LoVo (cell line): ENCODE measurements at places on chromosomes 7 and 10.

- no peak for DNase-seq
These were observed 35.7 kb downstream of the PPP1R9A start for GRCh38 chr7:94943134-94943533.

- DNase-seq, result no peak
These were observed 28.3 kb downstream of the PTPRN2 start for GRCh38 chr7:158559356-158559755.

DNA sequence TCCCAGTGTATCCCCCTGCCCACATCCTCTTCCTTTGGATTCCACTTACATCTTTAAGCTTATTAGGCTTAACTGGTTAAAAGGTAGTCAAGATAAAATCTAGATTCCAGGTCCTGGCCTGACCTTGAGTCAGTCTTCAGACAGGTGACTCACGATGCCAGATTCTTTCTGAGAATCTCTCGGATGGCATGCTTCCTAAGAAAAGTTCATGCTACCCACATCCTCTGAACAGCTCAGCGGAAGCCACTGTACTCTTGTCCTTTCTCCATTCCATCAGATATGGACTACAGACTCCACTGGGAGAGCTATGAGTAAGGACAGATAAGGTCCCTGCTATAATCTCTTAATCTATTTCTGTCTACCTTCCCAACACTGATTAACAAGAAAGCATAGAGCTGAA is 43.4 kb downstream of the DNMBP start:
- DNase-seq, result peak; percentile 41

DNA sequence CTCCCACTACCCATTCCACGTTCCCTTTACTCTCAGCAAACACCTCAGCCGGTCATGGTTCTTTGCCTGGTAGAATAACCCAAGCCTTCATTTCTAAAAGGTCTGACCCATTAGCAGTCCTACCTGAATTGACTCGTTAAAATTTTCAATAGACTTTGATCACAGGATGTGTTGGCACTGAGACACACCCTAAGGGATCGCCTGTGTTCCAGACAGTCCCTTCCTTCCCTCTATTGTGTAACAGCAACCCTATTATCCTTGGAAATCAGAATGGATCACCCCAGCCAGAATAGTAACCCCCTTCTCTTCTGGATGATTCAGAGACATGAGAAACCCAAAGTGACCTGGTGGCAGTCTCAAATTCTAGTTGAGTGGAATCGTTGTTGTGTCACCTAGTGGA is 20.4 kb upstream of the FAM171A1 start:
- DNase-seq, result no peak

DNA sequence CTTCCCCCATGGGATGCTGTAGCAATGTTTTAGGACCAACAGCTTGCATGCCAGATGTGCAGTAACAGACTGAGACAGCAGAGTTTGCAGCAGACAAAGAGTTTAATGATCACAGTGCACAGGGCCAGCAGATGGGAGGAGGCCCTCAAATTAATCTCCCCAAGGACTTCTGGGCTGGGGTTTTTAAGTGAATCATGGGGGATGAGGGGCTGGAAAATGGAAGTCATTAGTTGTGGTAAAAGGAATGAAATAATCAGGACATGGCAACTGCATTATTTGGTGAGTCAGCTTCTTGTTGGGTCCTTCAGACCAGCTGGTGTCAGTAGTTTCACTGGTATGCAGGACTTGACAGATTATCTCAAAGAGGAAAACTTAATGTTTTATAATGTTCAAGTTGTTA is 12.6 kb upstream of the NRBF2 start:
- DNase-seq, result no peak

DNA sequence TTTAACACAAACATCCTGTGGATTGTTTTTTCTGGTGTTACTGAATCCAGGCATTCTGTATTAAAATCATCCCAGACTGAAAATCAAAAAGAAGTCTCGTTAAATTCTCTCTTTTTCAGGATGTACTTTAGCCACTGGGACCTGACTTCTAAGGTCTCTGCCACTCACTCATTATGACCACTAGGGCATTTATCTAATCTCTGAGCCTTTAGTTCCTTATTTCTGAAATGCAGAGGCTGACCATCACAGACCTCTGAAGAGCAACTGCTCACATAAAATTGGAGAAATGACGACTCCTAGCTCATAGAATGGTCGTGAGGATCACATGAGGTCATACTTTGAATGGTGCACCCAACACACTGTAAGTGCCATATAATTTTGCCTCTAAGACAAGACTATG is 63.2 kb downstream of the KCNMA1 start:
- DNase-seq, result no peak

DNA sequence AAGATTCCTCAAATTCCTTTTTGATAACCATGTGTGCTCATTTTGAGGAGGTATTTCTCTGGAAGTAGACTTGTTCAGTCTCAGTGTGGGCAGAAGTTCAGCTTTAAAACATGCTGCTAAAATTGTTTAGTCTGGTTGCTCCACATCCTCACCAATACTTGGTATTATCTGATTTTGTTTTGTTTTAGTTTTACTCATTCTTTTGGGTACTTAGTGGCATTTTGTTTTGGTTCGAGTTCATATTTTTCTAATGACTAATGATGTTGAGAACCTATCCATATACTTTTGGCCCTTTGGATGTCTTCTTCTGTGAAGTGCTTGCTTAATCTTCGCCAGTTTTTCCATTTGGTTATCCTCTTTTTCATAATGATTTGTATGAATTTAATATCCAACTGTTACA is 694.2 kb upstream of the FZD8 start:
- no peak for DNase-seq

GRCh38 chr7:107877731-107878382 is 13.1 kb upstream of the DLD start:
- DNase-seq, result no peak

DNA sequence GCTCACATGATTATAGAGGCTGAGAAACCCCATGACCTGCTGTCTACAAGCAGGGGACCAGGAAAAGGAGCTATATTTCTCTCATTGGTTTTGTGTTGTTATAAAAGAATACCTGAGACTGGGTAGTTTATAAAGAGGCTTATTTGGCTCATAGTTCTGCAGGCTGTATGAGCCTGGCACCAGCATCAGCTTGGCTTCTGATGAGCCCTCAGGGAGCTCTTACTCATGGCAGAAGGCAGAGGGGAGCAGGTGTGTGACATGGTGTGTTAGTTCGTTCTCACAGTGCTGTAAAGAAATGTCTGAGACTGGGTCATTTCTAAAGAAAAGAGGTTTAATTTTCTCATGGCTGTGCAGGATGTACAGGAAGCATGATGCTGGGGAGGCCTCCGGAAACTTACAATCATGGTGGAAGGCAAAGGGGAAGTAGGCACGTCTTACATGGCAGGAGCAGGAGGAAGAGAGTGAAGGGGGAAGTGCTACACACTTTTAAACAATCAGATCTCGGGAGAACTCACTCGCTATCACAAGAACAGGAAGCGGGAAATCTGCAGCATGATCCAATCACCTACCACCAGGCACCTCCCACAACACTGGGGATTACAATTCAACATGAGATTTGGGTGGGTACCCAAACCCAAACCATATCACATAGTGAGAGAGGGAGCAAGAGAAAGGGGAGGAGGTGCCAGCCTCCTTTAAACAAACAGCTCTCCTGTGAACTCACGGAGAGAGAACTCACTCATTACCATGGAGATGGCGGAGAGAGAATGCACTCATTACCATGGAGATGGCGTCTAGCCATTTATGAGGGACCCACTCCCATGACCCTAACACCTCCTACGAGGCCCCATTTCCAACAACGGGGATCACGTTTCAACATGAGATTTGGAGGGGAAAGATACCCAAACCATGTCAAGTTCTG is 133.4 kb downstream of the JCAD start:
- no peak for DNase-seq

GRCh38 chr7:13057462-13058200 is 370.2 kb downstream of the ARL4A start:
- DNase-seq, result no peak

DNA sequence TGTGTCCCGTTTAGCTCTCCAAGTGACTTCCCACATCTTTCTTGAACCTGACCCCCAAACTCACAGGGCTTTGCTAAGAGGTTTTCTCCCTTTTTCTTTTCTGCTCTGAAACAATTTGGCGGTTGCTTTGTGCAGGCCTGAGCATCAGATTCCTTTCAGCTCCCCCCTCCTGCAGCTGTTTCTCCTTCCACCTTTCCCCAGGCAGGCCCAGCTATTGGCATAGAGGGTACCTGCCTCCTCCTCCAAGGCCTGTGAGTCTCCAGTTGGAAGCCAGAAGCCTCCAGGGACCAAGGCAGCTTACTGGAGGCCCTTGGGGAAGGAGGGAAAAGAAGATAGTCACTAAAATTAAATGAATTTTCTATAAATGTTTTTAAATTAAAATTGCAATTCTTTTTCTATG is 7.7 kb downstream of the VAX1 start:
- DNase-seq, result no peak

DNA sequence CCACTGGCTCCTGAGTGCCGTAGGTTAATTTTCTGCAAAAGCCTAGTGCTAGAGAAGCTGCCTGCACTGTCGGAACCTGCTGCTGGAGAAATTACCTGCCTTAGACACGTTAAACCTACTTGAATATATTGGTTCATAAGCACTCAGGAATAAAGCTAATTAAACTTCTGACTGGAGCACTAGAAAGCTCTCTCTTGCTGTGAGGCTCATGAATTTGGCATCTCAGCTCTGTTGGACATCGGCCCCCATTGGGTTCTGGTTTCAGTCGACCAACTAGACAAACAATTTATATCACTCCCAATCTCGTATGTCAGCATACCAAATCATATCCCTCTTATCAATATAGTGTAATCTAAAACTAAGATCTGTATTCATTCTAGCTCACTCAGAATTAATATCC is 52.4 kb upstream of the SEMA3C start:
- DNase-seq, result no peak

- DNase-seq, result no peak
These were observed 54.1 kb downstream of the KIAA1217 start for GRCh38 chr10:24262929-24263590.

- no peak for DNase-seq
These were observed 48.8 kb downstream of the DLD start for GRCh38 chr7:107939573-107940489.

GRCh38 chr10:30736685-30737232 is 107.2 kb upstream of the LYZL2 start:
- DNase-seq, result peak; percentile 38

GRCh38 chr10:44325596-44326307 is 59.1 kb downstream of the CXCL12 start:
- DNase-seq, result no peak

- DNase-seq, result no peak
These were observed 212.7 kb downstream of the ADK start for GRCh38 chr10:74363727-74364126.

DNA sequence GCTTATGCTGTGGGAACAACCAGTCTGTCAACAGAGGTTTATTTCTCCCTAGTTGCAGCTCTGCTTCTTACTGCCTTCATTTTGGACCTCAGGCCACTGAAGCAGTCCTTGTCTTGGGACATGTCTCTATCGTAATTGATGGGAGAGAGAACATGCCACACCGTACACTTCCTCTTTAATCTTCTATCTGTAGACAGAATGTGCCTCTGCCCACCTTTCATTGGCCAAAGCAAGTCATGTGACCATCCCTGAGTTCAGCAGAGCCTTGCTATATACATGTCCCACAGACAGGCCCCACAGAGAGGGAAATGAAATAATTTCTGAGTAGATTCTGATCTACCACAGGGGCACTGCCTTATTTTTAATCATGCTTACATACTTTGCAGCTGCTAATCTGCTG is 98.0 kb downstream of the KCND2 start:
- no peak for DNase-seq

DNA sequence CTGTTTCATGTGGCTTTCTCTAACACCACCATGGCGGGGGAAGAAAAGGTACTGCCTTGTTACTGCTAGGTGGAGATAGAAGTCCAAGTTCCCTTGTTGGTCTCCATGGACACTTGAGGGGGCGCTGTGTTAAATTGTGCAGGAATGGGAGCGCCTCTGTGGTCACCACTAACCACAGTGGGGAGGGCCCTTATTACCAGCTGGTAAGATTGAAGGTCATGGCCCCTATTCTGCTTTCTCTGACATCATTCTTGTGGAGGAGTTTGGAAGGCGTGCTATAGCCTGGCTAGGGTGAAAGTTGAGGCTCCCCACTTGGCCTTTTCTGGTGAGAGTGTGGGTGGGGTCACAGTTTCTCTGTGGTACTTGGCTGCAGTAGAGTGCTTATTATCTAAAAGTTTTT is 14.9 kb upstream of the MXI1 start:
- DNase-seq, result no peak

DNA sequence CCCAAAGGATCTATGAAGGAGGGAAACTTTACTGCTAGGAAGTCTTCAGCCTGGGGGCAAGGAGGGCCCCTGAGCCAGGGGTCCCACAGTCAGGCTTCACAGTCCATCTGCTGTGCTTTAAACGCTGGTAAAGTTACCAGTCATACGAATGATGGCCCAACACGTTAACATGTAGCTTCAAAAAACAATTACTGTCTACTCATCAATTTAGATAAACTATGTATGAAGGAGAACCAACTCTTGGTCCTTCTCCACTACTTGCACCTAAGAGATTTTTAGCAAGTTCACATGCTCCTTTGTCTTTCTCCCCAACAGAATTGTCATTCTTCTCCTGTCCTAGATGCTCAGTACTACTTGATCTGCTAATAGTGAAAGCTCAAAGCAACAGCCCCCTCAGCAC is 16.6 kb downstream of the JCAD start:
- DNase-seq, result no peak

- no peak for DNase-seq
These were observed 286.6 kb upstream of the NRP1 start for GRCh38 chr10:33621101-33621500.

DNA sequence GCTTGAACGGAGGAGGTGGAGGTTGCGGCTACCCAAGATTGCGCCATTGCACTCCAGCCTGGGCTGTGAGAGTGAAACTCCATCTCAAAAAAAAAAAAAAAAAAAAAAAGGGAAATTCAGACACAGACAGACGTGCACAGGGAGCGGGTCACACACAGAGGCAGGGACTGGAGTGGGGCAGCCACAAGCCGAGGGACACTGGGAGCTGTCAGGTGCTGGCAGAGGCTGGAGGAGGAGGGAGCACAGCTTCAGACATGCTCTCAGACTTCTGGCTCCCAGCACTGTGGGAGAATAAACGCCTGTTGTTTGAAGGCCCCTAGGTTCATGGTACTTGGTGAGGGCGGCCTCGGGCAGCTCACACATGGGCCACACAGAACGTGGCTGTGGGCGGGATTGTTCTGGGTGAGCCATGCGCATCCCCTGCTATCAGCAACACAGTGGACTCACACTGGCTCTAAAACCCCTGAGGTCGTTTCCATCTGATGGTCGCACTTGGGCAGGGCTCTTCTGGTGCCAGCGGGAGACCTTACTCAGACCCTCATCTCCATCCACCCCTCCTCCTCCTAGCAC is 375.9 kb downstream of the DNAJB6 start:
- DNase-seq, result no peak

GRCh38 chr7:100465299-100465698 is 1.2 kb upstream of the SPACDR start:
- DNase-seq, result no peak
